GF-D8 (cell line): ENCODE measurements at places on chromosomes 13 and 19.
A peak's percentile ranks its signal among the peaks of the same experiment; 100 is the strongest.

- no peak for DNase-seq
Measured at GRCh38 chr13:105625691-105626090, 909.8 kb downstream of the EFNB2 start.

DNA sequence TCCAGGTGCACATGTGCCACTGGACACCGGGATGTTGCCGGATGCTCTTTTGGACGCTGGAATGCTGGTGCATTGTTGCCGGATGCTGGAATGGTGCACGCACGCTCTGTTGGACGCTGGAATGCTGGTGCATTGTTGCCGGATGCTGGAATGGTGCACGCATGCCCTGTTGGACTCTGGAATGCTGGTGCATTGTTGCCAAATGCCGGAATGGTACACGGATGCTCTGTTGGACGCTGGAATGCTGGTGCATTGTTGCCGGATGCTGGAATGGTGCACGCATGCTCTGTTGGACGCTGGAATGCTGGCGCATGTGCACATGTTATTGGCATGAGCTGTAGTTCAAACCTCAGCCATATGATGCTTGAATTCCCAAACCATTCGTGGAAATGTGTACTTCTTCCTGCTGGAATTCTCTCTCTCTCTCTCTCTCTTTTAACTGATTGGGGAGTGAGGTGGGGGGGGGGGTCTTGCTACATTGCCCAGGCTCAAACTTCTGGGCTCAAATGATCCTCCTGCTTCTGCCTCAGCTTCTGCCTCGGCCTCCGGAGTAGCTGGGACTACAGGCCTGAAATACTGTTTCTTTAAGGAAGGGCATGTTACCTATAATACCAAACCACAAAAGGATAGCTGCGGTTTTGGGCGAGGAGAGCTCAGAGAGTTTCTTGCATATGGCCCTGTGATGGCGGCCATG is 1.2 kb upstream of the MCF2L start:
- DNase-seq: no peak

DNA sequence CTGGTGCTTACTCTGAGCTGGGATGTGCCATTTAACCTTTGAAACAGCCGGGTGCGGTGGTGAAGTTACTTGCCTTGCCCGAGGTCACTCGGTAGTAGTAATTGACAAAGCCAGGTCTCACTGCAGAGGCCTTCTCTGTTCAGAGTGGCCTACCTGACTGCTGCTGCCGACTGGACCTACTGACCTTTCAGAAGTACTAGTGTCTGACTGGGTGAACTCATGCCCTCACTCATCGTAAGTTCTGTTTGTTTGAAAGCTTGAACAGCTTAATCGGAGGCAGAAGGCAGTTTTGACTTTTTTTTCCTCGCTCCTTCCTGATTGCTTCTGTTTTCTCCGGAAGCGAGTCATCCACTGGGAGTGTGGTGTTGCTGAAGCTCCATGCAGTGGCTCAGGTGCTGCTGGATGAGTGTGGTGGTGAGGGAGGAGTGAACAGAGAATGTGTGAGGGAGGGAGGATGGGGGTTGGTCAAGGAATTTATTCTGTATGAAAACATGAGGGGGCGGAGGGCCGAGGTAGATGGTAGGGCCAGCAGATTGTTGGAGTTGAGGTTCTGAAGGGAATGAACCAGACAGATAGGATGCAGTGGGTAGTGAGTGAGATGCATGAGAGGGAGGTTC is 2.7 kb downstream of the SPINT2 start:
- no peak for DNase-seq

- DNase-seq: peak; percentile 33
Measured at GRCh38 chr19:58183817-58184215, 955 bp downstream of the ZNF274 start.

GRCh38 chr13:65748227-65748626 is 1481.9 kb downstream of the PCDH9 start:
- no peak for DNase-seq

GRCh38 chr13:35839806-35840205 is 291.4 kb downstream of the DCLK1 start:
- no peak for DNase-seq
